Activated CD4-positive, alpha-beta T cell treated with anti-CD3 and anti-CD28 coated beads, Interleukin-2, Interleukin-6, amounts not matched to agents 100 ng/mL and 50 ng/mL, durations not matched to agents 16 hours and 8 hours (primary cell): ENCODE measurements at places on chromosomes 3 and 15.

DNA sequence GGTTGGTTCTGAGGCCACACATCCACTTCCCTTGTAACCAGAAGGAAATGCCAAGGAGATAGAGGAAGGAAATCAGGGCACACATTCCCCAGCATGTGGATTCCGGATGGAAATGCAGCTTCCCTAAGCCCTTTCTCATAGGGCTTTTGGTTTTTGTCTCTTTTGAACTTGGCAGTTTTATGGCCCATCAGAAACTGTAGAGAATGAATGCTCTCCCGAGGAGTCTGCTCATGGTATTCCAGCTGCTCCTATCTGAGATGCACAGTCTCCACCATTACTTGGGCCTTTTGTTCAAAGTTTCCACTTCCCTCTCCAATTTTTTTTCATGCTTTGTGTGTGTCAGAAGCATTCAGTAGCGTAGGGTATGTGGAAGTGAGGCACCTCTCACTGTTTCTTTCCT is 21.2 kb downstream of the XYLB start:
- no peak for DNase-seq

GRCh38 chr3:53821631-53822121 is 24.5 kb downstream of the CHDH start:
- DNase-seq = no peak

GRCh38 chr3:106860182-106860581 is 517.1 kb upstream of the CCDC54 start:
- DNase-seq = no peak

DNA sequence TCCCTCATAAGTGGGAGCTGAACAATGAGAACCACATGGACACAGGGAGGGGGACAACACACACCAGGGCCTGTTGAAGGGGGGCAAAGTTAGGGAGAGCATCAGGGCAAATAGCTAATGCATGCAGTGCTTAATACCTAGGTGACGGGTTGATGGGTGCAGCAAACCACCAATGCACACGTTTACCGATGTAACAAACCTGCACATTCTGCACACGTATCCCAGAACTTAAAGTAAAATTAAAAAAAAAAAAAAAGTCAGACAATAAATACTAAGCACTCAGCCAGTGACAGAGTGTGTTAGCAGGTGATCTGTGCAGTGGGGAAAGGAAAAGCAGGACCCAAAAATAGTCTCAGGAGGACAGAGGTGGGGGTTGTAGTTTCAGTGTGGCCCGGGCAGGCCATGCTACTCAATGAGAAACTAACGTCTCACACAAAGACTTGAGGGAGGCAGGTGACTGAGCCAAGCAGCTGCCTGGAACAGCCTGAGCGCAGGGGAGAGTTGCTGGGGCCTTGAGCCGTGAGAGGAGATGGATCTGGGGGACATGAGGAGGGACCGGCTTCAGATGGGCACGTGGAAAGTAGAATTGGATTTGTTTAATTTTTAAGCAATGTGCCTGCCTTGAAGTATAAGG is 18.4 kb downstream of the ANKDD1A start:
- no peak for DNase-seq

DNA sequence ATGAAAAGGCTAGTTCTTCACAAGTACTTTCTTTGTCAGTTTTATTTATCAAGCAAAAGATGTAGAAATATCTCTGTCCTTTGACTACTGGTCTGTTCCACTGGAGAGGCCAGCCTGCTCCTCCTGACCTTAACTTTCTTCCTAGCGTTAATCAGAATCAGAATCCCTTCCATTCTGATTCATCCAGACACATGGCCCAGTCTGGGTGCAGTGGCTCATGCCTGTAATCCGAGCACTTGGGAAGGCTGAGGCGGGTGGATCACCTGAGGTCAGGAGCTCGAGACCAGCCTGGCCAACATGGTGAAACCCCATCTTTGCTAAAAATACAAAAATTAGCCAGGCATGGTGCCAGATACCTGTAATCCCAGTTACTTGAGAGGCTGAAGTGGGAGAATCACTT is 32.0 kb upstream of the MANF start:
- no peak for DNase-seq

DNA sequence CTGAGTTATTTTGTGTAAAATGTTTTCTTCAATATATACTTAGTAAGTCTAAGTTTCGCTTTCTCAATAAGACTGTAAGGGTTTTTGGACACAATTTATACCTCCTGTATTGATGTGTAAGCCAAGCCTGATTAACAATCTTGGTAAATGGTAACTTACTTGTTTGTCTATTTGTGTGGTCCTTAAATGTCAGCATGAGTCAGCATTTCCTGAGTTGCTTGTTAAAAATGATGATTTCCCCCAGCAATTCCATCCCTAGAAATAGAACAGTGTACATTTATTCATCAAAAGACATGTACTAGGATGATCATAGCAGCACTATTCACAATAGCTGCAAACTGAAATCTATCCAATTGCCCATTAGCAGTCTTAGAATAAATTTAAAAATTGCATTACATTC is 53.4 kb upstream of the LRIG1 start:
- DNase-seq = no peak

DNA sequence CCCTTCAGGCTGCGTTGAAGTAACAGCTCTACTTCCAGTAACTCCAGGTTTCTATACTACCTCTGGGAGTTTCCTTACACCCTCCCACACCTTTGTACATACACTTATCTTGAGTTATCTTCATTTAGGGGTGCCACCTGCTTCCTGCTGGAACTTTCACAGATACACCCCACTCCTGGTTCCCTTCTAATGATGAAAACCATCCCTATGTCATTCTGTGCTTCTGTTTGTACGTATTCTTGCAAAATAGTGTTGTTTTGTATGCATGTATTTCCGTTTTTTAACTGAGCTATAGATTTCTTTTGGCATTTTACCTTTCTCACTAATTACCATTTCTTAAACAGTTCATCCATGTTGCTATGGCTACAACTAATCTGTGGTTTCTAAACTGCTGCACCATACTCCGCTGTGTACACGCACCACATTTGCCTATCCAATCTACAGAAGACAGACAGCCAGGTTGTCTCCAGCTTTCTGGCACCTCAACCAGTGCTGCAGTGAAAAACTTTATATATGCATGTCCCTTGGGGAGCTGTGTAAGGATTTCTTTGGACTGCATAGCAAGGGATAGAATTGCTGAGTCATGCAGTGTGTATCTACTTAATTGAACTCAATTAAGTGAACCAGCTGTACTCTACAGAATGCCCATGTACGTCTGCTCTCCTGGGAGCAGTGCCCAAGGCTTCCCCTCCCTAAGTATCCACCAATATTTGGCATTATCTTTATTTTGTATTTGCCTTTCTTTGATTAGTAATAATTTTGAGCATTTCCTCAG is 61.4 kb upstream of the ST8SIA2 start:
- DNase-seq = no peak

GRCh38 chr3:188822411-188822810 is 349.4 kb upstream of the TPRG1 start:
- no peak for DNase-seq
